IPS DF 19.7 (cell line): ENCODE measurements at places on chromosomes 13 and 19.

DNA sequence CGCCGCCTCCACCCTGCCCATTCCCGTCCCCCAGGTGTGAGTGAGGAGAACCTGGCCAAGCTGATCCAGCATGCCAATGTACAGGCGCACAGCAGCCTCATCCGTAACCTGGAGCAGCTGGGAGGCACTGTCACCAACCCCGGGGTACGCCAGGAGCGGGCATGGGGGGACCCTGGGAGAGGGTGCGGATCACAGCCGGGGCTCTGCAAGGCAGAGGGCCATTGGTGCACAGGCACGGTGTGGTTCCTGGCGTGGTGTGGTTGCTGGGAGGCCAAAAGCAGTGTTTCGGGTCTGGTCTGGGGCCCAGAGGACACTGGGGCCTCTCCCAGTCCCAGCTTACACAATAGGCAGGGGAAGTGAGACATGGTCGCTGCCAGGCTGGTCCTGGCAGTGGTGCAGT is 8.3 kb downstream of the STXBP2 start:
- DNase-seq: no peak

DNA sequence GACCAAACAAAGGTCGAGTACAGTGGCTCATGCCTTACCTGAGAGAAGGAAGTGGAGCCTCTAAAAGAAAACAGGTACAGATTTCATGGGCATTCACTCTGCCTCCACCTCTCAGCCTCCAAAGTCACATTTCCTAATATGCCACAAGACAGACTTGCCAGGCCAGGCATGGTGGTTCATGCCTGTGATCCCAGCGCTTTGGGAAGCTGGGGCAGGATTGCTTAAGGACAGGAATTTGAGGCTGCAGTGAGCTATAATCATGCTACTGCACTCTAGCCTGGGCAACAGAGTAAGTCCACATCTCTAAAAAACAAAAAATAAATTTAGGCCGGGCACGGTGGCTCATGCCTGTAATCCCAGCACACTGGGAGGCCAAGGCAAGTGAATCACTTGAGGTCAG is 10.9 kb upstream of the DNMT1 start:
- DNase-seq: no peak

- DNase-seq: no peak
Measured at GRCh38 chr19:42140125-42140754, 8.0 kb upstream of the POU2F2 start.

DNA sequence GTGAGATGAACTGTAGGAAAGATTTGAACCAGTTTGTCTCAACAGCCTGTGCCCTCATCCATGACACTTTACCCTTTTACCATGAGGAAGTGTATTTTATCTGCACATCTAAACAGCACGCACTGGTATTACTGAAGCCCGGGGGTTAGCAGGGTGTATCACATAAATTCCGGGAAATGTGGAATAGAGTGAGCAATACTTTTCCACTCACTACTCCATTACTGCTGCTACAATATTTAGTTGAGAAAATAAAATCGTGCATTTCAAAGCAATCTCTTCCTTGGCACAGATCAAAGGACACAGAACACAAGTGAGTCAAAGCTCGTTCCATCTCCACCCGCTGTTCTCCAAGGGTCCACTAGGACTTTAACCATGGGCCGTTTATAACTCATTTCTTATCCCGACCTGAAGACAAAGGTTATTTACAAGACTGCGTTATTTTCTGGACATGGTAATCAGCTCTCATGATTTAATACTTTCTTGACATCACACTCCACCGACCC is 35.2 kb downstream of the STK24 start:
- no peak for DNase-seq
